NCI-H1417 treated with DMSO at 0.1 percent for 48 hours (cell line): ENCODE measurements at places on chromosomes 12 and 14.

DNA sequence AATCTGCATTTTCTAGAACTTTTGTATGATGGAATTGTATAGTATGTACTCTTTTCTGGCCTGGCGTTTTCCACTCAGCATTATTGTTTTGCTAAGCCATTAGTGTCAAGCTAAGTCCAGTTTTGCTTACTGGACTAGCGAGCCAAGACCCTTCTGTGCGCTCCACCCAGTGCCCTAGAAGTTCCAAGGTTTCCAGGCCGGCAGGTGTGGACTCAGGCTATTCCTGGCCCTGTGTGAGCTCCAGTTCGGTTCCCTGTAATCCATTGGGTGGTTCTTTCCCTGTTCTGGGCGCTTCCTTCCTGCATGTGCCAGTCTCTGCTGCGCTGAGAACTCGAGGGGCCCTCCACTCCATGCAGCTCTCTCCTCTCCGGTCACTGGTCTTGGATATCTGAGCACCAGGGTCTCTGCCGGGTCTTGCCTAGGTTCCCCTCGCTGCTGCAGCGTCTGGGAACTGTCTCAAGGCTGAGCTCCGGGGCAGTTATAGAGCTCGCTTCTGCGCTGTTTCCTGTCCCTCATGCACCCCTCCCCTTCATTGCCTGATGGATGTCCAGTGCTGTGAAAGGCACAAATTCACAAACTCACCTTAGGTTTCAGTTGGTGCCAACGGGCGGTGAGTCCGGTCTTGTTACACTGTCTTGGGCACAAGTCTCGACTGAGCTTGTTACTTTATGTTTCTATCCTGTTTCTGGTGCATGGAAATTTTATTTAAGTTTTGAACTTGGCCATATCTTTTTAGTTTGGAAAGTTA, 100.8 kb downstream of the ADGRD1 start:
- no peak for DNase-seq

DNA sequence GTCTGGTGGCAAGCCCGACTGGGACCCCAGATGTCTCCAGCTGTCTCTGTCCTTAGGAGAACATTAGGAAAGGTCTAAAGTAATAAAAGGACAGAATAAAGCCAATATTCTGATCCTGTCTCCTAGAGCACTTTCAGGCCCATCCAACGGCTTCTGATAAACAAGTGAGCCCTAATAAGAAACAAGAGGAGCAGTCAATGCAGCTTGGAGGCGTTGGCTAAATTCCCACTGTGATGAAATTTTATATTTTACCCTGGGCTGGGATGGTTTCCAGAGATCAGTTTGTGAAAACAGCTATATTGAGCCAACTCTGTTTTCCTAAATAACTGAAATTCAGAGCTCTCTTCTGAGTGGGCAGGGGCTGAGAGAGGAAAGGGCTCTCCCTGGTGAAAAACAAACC, 55.5 kb upstream of the SRRM4 start:
- DNase-seq: no peak

- DNase-seq: no peak
These were observed 342.3 kb downstream of the SYT1 start for GRCh38 chr12:79206871-79207270.

- DNase-seq: peak; percentile 32
These were observed 92.0 kb downstream of the ITPR2 start for GRCh38 chr12:26740991-26741390.

- DNase-seq: no peak
These were observed 47.9 kb downstream of the ST8SIA1 start for GRCh38 chr12:22286569-22286968.

- DNase-seq: no peak
These were observed at the start of gene C1QL4 for GRCh38 chr12:49336645-49337584. Gene C1QL4, minus strand, starts transcription at chr12:49337188. Its CDS starts 711 bp downstream, at chr12:49336477.

DNA sequence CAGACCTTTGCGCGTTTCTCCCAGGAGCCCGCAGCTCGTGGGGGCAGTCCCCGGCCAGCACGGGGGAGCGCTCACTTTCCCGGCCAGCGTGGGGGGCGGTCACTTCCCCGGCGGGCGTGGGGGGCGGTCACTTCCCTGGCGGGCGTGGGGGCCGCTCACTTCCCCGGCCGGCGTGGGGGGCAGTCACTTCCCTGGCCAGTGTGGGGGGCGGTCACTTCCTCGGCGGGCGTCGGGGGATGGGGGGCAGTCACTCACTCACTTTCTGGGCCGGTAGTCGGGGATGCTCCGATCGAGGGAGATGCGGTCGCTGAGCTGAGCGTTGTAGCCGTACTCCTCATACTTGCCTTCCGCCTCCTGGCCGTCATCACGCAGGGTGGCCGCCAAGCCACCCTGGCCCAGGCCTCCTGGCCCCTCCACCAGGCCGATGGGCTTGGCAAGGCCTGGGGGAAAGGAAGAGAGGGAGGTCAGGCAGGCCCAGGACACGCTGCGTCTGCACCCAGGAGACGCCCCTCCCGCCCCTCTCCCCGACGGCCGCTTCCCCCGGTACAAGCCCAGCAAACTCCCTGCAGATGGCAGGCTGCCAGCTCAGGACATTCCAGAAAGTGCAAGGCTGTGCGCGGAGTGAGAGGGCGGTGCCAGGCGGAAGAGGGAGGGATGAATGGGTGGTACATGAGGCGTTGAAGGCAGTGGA, 43.3 kb downstream of the GALNT9 start:
- DNase-seq: no peak

DNA sequence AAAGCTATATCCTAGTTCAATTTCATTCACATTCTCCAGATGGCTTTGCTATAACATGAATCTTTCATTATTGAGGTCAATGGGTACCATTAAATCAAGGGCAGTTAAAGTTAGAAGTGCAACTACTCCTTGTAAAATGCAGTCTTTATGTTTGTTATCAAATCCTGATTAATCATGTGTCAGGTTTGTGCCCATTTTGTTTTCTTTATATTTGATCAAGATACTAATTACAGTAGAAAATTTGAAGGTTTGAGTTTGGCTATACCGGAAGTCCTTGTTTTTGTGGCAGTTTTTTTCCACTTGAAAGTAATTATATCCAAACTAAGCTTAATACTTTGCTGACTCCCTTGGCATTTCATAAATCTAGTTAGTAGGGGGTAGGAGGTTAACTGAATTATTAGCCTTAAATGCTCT, 513.0 kb downstream of the DIO2 start:
- no peak for DNase-seq

- DNase-seq: no peak
These were observed 4.6 kb upstream of the RPS26 start for GRCh38 chr12:56037161-56037560.

- DNase-seq: no peak
These were observed 67.2 kb downstream of the AEBP2 start for GRCh38 chr12:19506497-19506896.

DNA sequence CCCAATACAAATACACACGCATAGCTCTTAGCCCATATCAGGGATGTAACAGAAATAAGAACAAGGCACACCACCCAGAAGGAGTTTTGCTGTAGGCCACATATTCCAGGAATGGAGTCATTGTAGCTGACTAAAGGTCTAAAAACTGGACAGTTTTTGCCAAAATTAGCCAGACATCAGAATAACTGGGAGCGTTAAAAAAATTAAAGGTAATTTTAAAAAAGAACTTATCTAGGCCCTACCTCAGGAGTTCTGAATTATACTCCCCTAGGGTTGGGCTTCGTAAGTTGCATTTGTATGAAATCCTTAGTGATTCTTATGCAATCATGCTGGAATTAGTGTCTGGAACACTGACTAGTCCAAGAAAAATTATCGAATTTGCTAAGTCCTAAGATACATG, 987.7 kb downstream of the GALC start:
- no peak for DNase-seq

DNA sequence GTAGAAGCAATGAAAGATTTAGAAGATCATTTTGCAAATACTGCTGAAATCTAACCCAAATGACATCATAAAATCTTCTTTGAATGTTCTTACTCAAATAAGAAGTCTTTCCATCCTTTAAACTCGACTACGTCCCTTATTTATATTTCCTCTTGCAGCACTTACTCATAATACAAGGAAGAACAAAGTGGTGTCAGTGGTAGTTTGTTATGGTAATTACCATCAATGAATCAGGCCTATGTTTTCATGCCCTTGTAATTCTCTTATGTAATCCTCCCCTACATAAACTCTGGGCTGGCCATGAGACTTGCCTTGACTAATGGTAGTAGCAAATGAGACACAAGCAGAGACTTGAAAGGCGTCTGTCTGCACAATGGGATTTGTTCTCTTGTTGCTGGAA, 17.0 kb downstream of the EEA1 start:
- DNase-seq: no peak

GRCh38 chr12:94636462-94637085, 13.8 kb downstream of the TMCC3 start:
- no peak for DNase-seq

GRCh38 chr12:116630762-116631161, 71.6 kb downstream of the MAP1LC3B2 start:
- DNase-seq: no peak

DNA sequence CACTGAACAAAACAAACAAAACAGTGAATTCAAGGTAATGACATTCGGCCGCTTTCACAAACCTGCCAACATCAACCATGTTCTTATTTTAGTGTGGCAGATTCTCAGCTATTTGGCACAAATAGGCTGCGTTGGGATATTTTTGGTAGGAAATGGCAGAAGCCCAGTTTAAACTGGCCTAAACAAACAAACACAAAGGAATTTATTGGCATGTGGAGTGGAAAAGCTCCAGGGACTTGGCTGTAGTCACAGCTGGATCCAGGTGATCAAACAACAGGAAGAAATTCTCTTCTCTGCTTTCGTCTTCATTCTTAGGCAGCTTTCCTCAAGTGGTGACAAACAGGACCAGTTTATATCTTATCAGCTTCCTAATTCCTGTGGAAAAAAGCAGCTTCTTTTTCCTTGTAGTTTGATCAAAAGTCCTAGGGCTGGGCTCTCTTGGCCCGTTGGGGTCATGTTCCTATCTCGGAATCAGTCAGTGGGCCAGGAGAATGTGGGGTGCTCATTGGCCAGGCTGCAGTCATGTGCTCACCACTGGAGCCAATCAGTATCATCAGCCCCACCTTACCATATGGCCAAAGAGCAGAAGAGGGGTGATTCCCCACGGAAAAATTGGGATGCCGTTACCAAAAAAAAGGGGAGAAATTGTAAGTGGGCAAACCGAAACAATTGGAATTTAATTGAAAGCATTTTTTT, 22.6 kb downstream of the C12orf75 start:
- DNase-seq: no peak

- no peak for DNase-seq
These were observed 90.9 kb upstream of the TTC7B start for GRCh38 chr14:90907178-90907577.

- DNase-seq: no peak
These were observed at the start of gene CD163 for GRCh38 chr12:7503686-7504415. Gene CD163, minus strand, starts transcription at chr12:7503777. Its CDS starts 87 bp downstream, at chr12:7503690.

GRCh38 chr12:11681207-11681606, 31.7 kb downstream of the ETV6 start:
- no peak for DNase-seq

DNA sequence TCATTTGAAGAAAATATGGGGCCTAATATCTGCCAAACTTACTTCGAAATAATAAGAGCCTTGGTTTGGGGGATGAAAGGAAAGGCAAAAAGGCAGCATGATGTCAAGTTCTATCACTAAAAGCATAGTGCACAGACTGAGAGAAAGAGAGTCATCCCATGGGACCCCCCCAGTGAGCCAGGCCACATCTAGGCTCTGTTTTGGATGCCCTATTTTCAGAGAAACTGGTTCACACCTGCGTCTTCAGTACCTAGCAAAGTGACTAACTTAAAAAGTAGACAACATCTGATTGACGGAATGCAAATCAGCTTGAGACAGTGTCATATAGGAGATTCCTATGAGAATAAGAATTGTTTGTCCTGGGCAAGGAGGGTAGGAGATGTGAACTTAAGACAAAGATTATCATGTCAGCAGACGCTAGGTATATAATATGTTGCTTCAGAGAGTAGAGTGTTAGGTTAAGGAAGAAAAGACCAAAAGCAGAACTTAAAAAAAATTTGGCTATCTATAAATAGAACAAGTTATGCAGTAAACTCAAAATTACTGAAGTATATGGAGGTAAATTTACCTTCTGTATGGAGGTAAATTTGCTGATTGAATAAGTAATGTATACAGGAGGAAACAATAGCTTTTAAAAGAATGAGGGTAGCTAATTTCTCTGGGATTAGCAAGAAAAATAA, 148.2 kb downstream of the SLC41A2 start:
- DNase-seq: no peak

GRCh38 chr14:23580152-23580926, 1.7 kb upstream of the JPH4 start:
- no peak for DNase-seq

DNA sequence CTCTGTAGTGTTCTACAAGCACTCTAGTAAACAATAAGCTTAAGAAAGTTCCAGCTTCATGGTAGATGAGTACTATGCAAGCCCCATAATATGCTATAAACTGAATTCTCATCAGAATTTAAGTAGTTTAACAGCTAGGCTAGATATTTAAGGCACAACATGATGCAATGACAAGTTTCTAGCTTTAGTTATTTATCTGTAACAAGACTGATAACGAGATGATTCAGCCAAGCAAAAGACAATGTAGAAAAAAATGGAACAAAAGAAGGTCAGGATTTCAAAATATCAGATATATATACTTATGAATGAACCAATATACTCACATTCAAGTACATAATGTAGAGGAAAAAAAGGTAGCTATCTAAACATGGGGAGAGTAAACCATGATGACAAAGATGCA, 61.0 kb upstream of the RERGL start:
- no peak for DNase-seq

GRCh38 chr12:115962216-115962615, 315.3 kb downstream of the MED13L start:
- DNase-seq: no peak

DNA sequence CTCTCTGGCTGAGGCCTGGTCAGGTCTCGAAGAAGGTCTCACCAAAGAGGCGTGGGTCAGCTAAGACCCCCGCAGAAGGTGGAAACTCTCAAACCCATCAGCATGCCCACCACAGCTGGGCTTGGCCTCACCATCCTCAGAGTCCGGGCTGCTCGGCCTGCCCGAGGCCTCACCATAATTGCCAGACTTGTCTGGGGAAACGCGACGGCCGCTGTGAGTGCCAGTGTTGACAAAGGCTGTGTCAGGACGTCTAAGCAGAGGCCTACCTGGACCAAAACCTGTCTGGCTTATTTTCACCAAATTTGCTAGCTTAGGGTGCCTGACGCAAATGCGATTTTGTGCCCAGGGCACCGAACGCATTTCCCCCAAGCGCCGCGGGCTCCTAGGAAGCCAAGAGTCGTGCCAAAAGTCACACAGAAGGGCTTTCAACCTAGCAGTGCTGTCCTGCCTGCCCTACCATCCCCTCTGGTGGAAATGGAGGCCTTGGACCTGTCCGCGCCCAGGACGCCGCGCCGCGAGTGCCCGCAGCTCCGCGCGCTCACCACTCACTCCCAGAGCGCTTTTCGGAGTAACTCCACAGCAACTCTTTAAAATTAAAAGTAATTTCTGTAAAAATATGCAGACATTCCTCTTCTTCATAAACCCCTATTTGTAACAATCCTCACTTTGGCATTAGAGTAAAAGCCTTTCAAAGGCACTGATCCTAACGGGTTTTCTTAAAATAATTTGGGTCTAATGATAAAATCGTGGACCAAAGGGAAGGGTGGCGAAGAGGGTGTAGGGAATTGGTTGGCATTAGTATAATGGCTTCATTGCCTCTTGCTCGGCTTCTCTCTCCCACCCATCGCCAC, 1.2 kb upstream of the ALX1 start:
- no peak for DNase-seq
